NCI-H748 treated with DMSO at 0.1 percent for 48 hours (cell line): ENCODE measurements at places on chromosomes 13 and 19.
A peak's percentile ranks its signal among the peaks of the same experiment; 100 is the strongest.

GRCh38 chr13:106651442-106651841, 83.5 kb upstream of the ARGLU1 start:
- no peak for DNase-seq

GRCh38 chr13:43129066-43129465, 105.7 kb downstream of the DNAJC15 start:
- DNase-seq, result no peak

GRCh38 chr19:47309038-47309437, 623 bp upstream of the C5AR1 start:
- DNase-seq, result no peak

GRCh38 chr19:10603873-10604459, 16.9 kb upstream of the AP1M2 start:
- DNase-seq, result no peak

GRCh38 chr13:58024103-58024502, 392.6 kb downstream of the PCDH17 start:
- no peak for DNase-seq

DNA sequence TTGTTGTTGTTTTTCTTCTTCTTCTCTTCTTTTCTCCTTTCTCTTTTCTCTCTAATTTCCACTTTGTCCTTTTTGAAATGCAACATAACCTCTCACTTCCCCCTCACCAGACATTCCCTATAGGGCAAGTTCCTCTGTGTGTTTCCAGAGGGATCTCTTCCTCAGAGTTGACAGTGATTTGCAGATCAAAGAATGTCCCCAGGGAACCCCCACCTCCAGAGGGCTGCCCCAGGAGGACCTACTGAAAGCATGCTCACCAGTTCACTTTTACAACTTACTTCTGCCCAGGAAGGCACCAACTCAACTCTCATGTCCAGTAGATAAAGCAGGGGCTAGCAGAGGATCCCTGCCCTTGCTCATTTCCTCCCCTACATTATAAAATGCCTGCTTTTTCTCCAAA, 1648.0 kb downstream of the PCDH9 start:
- no peak for DNase-seq

DNA sequence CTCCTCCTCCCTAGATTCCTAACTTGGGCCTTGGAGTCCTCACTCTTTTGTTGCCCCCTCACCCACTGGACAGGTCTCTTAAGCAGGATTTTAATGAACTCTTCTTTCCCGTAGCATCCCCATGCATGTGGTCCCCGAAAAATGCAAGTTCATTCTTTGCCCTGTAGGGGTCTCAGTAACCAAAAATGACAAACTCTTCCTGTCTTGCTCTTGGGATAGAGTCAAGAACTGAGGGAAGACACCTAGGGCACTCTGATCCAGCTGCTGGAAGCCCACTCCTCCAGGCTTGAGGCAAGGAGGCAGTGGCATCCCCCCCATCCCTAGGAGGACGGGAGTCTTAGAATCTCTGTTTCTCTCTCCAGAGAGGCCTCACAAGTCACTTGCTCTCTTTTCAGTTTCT, 987.0 kb downstream of the DIAPH3 start:
- no peak for DNase-seq

DNA sequence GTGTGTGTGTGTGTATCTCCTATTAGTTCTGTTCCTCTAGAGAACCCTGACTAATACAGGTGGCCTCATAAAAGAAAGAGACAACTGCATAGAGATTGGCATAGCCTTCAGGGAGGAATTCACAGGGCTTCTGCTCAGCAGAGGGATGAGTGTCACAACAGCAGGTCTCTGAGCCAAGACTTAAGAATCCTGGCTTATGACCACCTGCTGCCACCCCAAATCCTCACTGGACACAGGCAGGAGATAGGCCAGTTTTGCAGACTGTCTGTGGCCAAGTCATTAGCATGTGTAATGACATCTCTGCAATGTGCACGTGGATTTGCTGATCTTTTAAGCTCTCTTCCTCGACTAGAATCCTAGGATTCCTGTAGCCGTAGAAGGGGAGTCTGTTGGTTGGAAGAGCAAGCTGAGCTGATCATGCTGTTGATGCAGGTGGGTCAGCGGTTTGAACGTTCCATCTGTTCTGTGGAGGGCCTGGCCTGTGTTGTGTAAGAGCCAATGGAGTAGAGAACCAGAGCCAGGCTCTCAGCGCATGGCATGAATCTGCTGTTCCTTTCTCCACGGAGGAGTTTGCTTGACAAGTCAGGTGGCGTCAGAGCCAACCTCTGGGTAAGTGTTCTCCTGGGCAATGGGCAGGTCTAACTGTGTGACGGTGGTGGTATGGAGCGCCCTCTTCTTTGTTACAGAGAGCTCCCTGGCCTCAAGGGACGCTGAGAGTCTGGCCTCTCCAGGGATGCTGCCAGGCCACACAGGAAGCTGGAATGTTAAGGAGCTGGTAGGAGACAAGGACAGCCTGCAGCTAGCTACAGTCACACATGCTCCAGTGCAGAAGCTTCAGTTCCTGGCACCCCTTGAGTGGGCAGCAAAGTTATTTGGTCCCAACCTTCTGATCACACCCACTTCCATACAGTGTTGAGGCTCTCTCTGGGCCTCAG, 503.1 kb downstream of the FOXO1 start:
- no peak for DNase-seq

GRCh38 chr13:46687810-46688209, 109.2 kb downstream of the ESD start:
- peak; percentile 21 for DNase-seq

- DNase-seq, result no peak
These were observed 163.0 kb upstream of the TSC22D1 start for GRCh38 chr13:44739120-44739519.

DNA sequence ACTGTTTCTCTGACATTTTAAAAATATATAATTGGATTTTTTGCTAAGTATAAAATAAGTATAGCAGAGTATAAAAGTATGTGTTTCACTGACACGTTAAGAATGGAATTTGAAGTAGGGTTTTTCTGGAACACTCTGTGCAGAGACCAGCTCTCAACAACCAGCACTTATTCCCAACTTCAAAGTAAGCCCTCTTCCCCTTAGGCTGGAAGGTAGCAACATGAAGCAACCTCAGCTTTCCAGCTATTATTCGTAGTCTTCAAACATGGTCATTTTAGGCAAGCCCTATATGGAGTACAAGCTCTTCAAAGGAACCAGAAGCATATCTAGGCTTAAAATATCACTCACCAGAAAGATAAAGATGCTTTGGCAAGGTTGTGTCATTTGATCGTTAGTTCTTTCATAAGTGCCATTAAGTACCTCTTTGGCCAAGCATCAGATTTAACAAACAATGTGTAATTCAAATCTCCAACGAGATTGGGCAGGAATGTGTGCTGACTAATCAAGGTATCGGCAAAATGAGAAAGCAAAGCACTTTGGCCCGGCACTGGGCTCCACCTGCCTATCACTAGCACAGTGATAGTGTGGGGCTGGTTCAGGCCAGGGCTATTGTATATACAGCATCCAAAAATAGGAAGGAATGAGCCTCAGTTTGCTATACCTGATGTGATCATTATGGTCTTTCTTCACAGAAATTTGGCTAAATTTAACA, 95.9 kb upstream of the FREM2 start:
- peak; percentile 82 for DNase-seq

DNA sequence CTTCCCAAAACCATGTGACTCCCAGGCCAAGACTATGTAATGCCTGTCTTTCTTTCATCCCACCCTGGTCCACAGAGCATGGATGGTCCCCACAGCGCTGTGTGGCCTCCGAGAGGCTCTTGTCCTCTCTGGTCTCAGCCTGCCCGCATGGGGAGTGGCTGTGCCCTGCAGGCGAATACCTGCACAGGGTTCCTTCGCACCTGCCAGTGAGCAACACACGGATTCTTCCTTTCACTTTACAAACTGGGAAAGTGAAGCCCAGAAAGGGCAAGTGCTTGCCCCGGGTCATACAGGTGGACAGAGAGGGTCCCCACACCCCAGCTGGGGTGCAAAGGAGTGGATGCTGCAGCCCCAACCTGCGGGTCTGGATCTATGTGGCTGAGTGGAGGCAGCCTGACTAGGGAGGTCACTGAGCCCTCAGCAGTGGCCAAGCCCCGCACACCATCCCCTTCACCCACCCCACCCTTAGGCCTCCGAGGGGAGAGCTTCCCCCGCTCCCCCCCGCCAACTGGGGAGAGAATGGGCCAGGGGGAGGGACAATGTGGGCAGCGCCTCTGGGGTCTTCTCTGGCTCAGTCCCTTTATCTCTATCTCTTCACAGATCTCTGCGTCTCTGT, 747 bp upstream of the MARK4 start:
- DNase-seq, result no peak

DNA sequence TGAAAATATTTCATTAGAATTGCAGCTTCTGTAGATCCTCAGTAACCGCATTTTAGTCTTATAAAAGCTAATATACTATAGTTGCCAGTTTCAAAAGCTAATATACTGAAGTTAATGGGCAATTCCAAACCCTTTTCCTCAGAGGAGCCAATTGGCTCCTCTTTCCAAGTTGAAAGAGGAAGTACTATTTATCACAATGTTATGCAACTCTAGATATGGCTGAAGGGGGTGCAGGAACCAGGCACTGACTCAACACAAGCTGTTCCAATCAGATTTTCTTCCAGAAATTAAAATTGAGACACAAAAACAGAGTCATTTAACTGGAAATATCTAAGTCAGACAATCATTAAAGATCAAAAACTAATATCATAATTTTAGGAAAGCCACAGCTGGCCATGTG, 258.9 kb downstream of the PCDH20 start:
- no peak for DNase-seq

- DNase-seq, result peak; percentile 44
These were observed 195.5 kb downstream of the ZNF536 start for GRCh38 chr19:30567536-30568232.
